Heart right ventricle (tissue), 16 donors: ENCODE measurements at places on chromosomes 2 and 18. TPM values are rescaled to one million over a fixed set of nuclear protein-coding genes. Genes with fewer than 3 reads are reported as not detected.

DNA sequence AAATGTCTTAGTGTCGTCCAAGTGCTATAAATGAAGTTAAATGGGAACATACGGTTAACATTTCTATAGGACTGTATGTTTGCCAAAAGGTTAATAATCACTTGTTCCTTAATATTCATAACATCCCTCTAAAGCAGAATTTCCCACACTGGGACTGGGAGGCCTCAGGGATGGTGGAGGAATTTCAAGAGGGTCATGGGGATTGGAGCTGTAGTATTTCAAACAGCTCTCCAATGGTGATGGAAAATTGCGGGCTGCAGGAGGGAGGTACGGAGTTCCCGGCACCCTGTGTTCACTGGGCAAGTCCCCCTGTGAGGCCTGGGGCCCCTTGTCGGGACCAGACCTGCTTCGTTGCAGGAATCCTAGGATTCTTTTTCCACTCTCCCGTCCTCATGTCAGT lies 39.8 kb upstream of the CTAGE1 start:
- H3K27ac ChIP-seq: no peak overlapping the region
- DNase-seq: no peak
- no peaks in the 10 kb centered on the region for H3K27me3 ChIP-seq

The FIGN gene
- 2.1 TPM for polyA plus RNA-seq

The GAD1 gene
- polyA plus RNA-seq: 0.15 TPM

DNA sequence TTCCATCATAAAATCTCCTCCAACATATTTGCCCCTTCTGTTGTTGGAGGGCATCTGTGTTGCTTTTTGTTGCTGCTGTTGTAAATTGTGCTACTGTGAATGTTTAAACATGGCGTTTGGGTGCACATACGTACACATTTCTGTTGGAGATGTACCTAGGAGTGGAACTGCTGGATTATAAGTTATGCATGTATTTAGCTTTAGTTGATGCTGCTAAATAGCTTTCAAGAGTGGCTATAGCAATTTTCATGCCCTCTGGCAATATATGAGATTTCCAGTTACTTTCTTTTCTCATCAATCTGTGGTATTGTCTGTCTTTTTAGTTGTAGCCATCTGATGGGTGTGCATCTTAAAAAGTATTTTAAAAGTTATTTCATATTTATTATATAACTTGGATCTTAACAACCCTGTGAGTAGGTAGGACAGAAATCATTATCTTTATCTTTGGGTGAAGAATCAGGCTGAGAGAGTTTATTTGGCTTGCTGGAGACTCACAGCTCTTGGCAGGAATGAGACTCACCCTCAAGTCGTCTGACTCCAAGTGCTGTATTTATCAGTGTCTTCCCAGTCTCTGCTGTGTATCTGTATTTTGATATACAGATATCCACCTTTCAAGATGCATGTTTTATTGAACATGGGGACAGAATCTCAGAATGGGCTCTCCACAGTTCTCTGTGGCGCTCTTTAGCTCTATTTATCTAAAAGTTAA lies 16.9 kb downstream of the ZNF236 start:
- no peak overlapping the region for H3K27ac ChIP-seq
- no peaks in the 10 kb centered on the region for H3K36me3 ChIP-seq
- no peak for DNase-seq

- no peaks in the 10 kb centered on the region for H3K4me1 ChIP-seq
- peaks cover 2% of the 10 kb centered on the region for H3K36me3 ChIP-seq
- no peak overlapping the region for H3K27ac ChIP-seq
- DNase-seq: no peak
- H3K4me3 ChIP-seq: no peak overlapping the region
Observed at GRCh38 chr2:142973160-142973821, 95.8 kb downstream of the KYNU start.

The ICA1L gene
- 4.3 TPM for polyA plus RNA-seq

The CEBPZ gene
- 42.9 TPM for polyA plus RNA-seq

DNA sequence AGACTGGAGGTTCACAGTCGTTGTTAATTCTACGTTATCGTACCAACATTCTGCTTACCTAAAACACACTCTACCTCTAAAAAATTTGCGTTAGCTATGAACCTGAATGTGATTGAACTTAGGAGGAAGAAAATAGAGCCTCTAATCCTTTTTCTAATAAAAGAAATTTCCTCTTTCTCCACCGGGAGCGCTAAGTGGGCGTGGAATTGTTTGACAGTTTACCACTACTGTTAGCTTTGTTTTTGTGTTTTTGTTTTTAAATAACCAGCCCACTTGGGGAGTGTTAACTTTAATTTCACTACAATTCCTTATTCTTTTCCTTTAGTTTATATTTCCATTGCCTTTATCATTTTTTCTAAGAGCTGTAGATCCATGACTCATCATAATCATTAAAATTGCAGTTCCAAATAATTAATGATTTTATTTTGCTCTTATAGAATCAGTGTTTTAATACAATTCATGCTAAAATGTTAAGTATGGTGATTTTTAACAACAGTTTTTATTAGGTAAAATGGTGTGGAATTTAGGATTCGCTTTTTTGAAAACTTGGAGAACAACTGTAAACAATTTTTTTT lies 55.0 kb upstream of the ITM2C start:
- H3K4me3 ChIP-seq: no peak overlapping the region
- H3K36me3 ChIP-seq: peaks cover 26% of the 10 kb centered on the region

The CPO gene
- 0.07 TPM for polyA plus RNA-seq

GRCh38 chr2:27721884-27722485 lies 49.5 kb upstream of the MRPL33 start:
- H3K27ac ChIP-seq: peak overlapping the region; percentile 65
- no peak for DNase-seq
- H3K4me1 ChIP-seq: peaks cover 4% of the 10 kb centered on the region
